ENCODE measurements at places on chromosomes 11 and 22.

- no peak for DNase-seq
Measured at GRCh38 chr22:20531154-20531403, 23.7 kb downstream of the MED15 start.

DNA sequence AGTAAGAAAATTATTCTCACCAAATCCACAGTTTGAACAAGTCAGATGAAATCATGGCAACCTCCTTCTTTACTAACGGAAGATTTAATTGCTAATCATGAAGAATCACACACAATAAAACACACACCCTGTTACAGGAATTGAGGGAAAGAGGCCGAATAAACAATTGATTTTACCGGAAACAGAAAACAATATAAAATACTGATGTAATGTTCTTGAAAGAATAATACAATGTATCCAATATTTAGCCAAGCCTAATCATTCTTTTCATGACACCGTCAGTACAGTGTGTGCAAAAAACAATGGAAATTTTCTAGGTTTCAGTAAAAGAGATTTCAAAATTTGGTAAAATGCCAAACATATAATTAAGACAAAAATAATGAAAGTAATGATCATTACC, 23.4 kb downstream of the ASRGL1 start:
- DNase-seq: no peak

DNA sequence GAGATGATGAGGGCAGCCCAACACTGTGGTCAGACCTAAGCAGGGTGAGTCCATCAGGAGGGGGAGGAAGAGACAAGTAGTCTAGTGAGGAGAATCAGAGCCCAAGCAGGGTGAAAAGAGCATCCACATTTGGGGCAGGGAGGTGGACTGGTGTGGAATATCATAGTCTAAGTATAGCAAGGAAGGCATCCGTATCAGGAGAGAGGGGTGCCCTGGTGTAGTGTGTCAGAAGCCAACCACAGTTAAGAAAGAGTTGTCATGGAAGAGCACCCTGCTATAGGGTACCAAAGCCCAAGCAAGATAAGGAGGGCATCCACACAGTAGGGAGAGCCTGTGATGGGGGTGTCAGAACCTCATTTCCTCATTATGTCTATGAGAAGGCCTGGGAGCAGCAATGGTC, 45.3 kb downstream of the PAK1 start:
- DNase-seq: no peak

DNA sequence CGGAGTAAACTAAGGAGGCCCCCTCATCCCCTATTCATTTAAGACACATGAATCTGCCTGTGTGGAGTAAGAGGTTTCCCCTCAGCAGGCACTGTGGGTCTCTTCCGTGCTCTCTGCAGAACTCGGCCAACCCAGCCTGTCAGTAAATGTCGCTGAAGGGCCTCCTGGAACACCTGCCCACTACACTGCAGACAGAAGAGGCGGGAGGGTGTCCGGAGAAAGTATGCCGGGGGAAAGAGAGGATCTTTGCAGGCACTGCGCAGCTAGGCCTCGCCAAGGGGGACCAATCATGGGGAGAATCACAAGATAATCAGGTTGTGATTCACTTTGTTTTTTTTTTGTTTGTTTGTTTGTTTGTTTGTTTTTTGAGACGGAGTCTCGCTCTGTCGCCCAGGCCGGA, 110.8 kb downstream of the MORC2 start:
- DNase-seq: no peak

GRCh38 chr11:114174712-114175495, 115.4 kb downstream of the ZBTB16 start:
- no peak for DNase-seq

DNA sequence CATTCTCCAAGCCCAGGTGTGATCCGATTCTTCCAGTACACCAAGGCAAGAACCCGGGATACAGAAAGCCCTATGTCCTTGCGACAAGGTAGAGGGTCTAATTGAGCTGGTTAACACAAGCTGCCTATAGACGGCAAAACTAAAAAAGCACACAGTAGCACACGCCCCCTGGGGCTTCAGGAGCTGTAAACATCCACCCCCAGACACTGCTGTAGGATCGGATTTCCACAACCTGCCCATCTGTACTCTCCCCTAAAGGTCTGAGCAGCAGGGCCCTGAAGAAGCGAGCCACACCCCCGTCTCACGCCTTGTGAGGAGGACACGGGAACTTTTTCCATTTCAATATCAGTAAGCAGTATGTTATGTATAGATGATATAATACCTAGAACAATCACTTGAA, 624.7 kb downstream of the BUD13 start:
- DNase-seq: no peak

DNA sequence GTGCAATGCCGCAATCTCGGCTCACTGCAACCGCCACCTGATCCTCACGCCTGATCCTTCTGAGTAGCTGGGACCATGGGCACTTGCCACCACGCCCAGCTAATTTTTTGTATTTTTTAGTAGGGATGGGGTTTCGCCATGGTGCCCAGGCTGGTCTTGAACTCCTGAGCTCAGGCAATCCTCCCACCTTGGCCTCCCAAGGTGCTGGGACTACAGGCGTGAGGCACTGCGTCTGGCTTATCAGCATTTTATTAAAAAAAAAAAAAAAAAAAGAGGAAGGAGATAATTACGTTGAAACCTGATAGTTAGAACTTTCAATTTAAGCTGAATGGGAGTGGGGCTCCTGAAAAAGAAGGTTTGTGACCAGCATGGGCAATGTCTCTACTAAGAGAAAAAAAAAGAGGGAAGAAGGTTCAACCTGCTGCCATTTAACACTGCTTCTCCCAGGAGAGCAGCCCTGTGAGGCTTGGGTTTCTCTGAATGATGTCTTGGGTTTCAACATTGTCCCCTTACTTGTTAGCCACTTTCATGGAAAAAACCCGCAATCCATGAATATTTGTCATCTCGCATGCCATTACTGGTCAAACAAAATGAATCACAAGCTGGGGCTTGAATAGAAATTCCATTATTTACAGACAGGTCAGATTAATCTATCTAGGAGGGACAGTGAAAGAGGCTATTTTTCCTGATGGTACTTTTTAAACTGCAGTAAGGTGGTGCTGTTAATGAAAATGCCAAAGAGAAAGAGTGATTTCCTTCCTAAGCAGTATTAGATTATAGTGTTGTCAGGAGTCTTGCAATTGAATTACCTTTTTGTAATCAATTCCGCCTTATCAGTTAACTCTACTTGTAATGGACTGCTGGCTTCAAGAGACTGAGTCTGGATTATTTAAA, 72.5 kb downstream of the PACS1 start:
- no peak for DNase-seq

- DNase-seq: no peak
Measured at GRCh38 chr11:129605815-129606214, 209.8 kb upstream of the TMEM45B start.
